ENCODE measurements at places on chromosomes 5 and 9. TPM values are rescaled to one million over a fixed set of nuclear protein-coding genes. Genes with fewer than 3 reads are reported as not detected.

GRCh38 chr5:74629326-74629725 lies 11.2 kb downstream of the ENC1 start:
- DNase-seq, result no peak

- DNase-seq, result no peak
Measured at GRCh38 chr5:124844371-124844920, 98.0 kb upstream of the ZNF608 start.

- no peak for DNase-seq
Measured at GRCh38 chr5:80078921-80079320, 43.8 kb downstream of the THBS4 start.

DNA sequence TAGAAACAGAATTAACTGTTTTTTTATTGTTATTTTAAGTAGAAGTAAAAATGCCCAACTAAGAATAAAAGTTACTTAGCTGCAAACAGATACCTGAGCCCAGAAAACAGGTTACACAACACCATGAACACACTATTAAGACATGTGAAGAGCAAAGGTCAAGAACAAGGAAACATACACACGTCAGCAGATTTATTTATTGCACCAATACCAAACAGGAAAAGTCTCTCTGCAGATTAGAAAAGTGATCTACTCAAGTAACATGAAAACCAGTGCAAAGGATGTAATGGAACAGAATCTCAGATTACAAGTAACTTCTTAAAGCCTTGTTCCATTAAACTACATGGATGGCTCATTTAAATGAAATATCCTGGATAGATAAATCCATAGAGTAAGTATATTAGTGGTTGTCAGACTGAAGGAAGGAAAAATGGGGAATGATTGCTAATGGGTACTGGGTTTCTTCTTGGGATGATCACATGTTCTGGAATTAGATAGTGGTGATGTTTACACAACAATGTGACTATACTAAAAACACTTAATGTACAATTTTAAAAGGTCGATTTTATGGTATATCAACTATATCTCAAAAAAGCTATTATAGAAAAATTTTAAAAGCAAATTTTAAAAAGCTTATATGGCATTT lies 6.1 kb downstream of the SAR1B start:
- no peak for DNase-seq

DNA sequence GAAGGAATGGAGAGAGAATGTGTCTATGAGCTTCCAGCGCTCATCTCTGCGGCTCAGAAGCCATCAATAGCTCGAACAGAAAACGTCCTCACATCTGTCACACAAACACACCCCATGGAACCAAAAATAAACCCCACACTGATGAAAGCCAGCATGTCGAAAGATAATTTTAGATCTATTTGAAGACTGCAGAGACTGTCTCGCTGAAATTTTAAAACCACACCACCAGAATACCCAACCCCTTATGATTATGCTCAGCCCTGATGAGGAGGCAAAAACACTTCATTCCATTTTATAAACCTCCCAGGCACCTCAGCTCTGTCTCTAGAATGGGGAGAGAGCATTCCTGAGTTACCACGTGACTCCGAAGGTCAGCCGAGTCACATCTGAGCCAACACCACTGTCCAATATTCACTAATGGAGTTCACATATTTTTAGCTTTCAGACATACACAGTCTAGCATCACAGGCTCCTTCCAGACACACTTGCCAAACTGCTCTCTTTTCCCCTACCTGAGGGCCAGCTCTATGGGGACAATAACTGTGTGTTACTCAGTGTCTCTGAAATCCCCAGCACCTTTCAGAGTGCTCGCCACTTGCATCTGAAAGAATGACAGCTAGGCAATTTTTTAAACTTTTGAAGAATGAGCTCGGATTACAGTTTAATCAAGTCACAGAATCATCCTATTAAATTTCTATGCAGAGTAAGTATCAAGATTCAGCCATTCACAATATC lies 63.2 kb downstream of the SERINC5 start:
- no peak for DNase-seq

DNA sequence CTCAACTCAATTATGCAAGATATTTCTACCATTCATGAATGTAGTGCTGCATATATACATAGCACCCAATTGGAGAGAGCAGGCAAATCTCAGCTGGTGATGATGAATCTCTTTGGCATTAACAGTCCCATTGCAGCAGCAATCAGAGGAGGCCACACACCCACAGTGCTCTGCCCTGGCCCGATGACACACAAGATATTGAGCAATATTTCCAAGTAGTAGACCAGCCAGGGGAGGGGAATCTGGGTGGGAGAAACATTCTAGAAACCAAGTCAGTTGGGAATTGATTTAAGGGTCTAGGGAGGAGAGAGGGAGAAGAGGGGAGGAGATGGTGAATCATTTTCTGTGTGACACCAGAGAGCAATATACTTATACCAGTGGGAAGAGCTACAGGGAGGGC lies 14.9 kb upstream of the C5orf63 start:
- no peak for DNase-seq

DNA sequence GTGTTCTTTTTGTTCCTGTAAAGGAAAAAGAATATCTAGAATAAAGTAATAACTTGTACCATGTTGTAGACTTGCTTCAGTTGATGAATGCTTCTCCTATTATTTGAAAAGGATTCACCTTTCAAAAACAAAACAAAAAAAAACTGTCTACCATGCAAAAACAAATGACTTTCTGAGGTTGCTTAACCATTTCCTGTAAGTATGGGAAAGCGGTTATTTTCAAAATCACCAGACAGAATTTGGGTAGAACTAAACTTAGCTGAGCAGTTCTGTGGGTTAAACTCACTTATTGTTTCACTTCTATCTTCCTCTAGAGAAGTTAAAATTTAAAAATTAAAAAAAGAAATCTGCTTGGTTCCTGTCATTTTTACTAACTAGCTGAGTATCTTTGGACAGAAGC lies 25.2 kb downstream of the LNPEP start:
- DNase-seq, result no peak

DNA sequence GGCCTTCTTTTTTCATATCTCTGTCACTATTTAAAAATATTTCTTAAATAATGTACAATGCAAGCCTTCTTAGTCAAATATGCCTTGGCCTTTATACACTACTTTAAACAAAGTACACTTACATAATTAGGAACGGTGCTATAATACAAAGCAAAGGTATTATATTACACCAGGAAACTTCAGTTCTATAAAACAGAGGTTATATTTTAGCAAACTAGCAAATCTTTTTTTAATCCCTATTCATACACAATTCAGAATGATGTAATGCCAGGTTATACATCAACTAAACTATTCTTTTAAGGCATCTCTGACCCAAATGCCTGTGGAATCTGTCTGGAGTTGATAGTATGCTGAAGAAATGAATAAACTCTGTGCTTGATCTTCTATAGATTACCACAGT lies 10.7 kb upstream of the LURAP1L start:
- no peak for DNase-seq

- no peak for DNase-seq
Measured at GRCh38 chr5:172881691-172882370, 47.8 kb downstream of the ERGIC1 start.

The PCSK1 gene
- 4.1 TPM for total RNA-seq

GRCh38 chr9:131404987-131405386 lies 11.1 kb downstream of the PRRC2B start:
- DNase-seq, result no peak

The GFI1B gene
- 0.09 TPM for total RNA-seq

DNA sequence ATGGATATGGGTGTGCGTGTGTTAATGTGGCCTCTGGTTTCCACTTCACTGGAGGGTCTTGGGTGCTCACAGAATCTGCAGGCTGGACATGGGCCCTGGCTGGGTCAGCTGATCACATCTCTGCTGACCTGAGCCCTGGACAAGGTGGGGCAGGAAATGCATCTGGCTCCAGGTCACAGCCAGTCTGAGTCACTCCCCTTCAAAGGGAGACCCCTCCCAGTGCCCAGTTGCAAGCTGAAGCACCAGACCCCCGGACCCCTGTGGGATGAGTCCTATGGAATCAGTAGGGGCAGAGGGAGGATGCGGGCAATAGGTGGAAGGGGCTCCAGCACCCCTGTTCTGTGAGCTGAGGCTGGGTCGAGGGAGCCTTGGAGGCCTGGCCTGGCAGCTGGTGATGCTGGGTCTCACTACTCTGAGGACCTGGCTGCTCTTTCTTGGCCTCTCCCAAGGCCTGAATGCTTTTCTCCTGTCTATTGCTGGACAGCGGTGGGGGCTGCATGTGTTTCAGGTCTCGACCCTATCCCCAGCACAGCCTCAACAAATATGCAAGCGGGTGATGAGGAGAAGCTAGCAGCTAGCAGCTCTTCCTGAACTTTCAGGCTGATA lies 54.5 kb downstream of the PHF2 start:
- no peak for DNase-seq

- no peak for DNase-seq
Measured at GRCh38 chr5:113190347-113190746, 213.7 kb downstream of the DCP2 start.

The SCGB3A2 gene
- total RNA-seq, result not detected

- no peak for DNase-seq
Measured at GRCh38 chr5:75324791-75325190, 12.2 kb upstream of the HMGCR start.

The PPP2R2B gene
- total RNA-seq, result 64.4 TPM
